ENCODE measurements at places on chromosomes 1 and 21.

- DNase-seq, result no peak
These were observed 68.4 kb downstream of the LUZP1 start for GRCh38 chr1:23100074-23100748.

- no peak for DNase-seq
These were observed 37.1 kb downstream of the PIK3CD start for GRCh38 chr1:9688599-9688998.

DNA sequence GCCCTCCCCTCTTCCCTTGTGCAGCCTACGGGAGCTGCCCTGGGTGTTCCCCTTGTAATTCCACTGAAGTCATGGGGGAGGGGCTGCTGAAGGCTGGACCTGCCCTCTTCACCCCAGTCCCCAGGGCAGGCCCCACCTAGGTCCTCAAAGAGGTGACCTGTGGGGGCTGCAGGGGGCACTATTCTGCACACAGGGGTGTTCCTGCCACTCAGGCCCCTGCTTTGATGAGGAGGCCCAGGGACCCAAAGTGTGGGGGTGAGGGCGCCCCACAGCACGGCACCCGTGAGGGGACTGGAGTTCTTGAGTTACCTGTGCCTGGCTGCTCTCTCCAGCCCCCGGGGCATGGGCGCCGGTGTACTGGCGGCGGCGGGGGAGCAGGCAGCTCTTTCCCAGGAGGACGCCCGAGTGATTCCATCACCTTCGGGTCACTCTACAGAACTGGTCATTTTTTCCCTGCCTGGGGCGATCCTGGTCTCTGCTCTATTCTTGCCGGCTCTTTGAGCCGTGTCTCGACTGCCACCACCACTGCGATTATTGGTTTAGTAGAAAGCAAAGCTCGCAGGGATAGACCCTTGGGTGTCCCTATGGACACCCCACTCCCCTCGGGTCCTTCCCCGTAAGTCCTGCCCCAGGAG is 6.9 kb upstream of the PRDM16 start:
- DNase-seq, result no peak

GRCh38 chr1:178690496-178690895 is 34.5 kb upstream of the RALGPS2 start:
- no peak for DNase-seq

- DNase-seq, result no peak
These were observed 7.7 kb upstream of the LAMB3 start for GRCh38 chr1:209659909-209660308.

DNA sequence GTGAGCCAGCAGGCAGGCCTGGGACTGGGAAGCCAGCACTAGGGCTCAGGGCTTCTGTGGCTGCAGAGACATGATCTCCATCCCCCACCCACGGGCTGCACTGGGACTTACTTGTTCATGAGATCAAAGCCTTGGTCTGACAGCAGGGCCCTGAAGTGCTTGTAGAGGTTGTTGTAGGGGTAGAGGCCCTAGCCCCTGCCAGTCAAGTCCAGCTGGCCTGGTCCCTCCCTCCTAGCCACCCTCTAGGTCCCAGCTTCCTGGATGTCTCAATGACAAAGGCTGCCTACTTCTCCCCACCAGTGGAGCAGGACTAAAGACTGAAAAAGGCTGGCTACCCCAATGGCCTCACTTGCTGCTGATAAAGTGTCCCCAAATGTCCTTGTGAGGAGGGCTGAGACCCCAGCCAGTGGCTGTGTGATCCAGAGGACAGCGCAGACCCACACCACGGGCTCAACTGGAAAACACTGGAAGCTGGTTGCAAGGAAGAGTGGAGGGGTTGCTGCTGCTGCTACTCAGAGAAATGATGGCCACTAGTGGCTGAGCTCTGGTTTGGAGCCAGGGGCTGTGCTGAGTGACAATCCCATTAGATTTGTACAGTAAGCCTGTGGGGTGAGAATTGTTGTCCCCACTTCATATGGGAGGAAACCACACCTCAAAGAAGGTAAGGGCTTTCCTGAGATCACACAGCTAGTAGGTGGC is 1.4 kb downstream of the HTR1D start:
- no peak for DNase-seq

Data from DMS79 (cell line).